Body of pancreas (tissue), 4 donors: ENCODE measurements at places on chromosomes 5 and 9. TPM values are rescaled to one million over a fixed set of nuclear protein-coding genes. Genes with fewer than 3 reads are reported as not detected.

- peak; percentile 28 for DNase-seq
Observed at GRCh38 chr5:57298985-57299491, 125.2 kb downstream of the GPBP1 start.

DNA sequence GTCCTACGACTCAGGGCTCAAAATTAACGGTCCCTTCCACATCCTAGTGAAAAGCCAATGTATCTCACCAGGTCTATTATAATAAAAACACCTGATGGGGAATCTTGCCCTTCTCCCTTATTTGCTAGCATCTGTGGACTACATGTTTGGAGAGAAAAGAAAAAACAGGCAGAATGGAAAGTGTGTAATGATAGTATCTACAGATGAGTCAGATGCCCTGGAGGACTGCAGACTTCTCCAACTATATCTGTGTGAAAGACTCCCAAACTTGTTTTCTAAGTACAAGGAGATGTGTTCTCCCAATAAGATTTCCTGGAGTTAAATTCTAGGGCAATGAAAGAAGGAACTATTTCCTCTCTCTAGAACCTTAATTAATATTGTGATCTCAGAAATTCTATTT is 66.0 kb downstream of the FOXB2 start:
- no peak for DNase-seq

GRCh38 chr5:117204404-117204803 is 629.8 kb upstream of the SEMA6A start:
- DNase-seq = peak; percentile 30

DNA sequence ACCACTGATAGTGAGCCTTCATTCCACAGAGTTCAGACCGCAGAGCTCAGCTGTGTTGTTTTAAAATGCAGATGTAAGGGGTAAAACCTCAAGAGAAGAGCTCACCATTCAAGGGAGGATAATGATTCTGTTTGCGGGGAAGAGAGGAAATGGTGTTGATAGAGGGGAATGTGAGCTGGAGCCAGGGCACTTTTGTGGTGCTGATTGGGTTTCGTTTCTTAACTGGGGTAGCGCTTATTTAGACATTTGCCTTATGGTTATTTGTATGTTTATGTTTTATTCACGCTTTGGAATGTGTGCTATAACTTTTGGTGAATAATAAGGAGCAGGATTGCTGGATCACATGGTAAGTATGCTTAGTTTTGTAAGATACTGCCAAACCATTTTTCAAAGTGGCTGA is 42.5 kb downstream of the STXBP1 start:
- DNase-seq = no peak

GRCh38 chr9:106962122-106962521 is 99.2 kb downstream of the ZNF462 start:
- DNase-seq = no peak

- peak; percentile 90 for DNase-seq
Observed at GRCh38 chr9:127919253-127919815, 2.5 kb upstream of the ST6GALNAC4 start.

- DNase-seq = no peak
Observed at GRCh38 chr5:131260895-131261294, 3.0 kb upstream of the CDC42SE2 start.

- no peak for DNase-seq
Observed at GRCh38 chr5:158162026-158162425, 303.1 kb upstream of the CLINT1 start.

- no peak for DNase-seq
Observed at GRCh38 chr5:159921721-159922120, 5.4 kb downstream of the ADRA1B start.

GRCh38 chr5:176665517-176665916 is 18.2 kb downstream of the TSPAN17 start:
- DNase-seq = no peak

Gene CSNK1A1
- 85.4 TPM for total RNA-seq

Gene ORM2
- not detected for total RNA-seq

Gene PCDHGB3
- total RNA-seq = 4.2 TPM

Gene MLANA
- total RNA-seq = not detected

Gene RASGRF2
- total RNA-seq = 1.6 TPM

Gene FAM221B
- not detected for total RNA-seq

Gene HAPLN1
- total RNA-seq = not detected

Gene LCP2
- total RNA-seq = 1.6 TPM

Gene ESM1
- not detected for total RNA-seq

Gene FAF2
- total RNA-seq = 44.2 TPM

Gene PLPP7
- total RNA-seq = 3.6 TPM
